ENCODE measurements at places on chromosomes 3 and 15.

DNA sequence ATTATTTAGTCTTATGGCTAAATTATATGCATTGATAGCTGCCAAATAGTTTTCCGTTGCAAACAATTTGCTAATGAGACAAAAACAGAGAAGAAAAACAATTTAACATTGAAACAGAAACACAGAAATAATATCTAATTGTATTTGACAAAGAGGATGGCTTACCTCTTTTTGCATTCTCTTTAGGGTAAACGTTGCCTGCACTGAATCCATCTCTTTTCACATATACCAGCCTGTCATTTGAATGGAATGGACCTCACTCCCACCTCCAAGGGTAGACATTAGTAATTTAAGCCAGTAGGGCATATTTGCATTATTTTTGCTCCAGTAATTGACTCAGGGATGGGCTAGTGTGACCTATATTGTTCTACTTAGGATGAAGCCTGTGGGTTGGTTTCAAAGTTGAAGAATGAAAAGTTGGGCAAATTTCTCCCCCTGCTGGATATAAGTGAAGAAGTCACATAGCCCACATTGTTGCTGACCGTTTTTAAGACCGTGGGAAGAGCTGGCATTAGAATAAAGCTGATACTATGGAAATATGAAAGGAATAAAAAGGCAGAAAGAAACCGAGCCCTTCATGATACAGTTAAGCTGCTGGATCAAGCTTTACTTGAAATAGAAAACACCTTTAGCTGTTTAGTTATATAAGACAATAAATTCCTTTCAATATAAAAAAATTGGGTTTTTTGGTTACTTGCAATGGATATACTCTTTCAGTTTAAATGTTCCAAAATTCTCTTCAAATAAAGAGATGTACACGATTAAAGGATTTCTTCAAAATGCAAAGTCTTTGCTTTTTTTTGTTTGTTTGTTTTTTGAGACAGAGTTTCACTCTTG lies 26.9 kb downstream of the PIERCE2 start:
- DNase-seq = peak; percentile 32

- DNase-seq = no peak
Observed at GRCh38 chr3:63927422-63928280, 15.5 kb upstream of the SCAANT1 start.

- DNase-seq = no peak
Observed at GRCh38 chr3:185172086-185173049, 19.5 kb upstream of the C3orf70 start.

GRCh38 chr3:102301155-102301880 lies 133.5 kb upstream of the ZPLD1 start:
- DNase-seq = no peak

DNA sequence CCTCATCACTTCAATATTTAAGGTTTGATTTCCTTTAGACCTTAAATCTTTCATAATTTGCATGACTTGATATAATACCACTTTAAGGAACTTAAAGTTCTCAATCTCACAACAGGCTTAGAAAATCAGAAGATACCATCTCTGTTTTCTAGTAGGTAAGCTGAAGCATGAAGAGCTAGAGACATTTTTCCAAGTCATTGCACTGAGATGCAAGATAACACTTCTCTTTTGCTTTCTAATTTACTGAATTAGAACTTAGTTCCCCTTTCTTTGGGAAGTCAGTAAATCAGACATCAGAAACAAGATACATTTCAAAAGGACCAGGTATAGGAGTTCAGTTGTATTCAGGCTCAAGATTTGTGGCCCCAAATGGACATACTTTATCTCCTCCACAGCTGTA lies 79.7 kb downstream of the DZIP3 start:
- no peak for DNase-seq

DNA sequence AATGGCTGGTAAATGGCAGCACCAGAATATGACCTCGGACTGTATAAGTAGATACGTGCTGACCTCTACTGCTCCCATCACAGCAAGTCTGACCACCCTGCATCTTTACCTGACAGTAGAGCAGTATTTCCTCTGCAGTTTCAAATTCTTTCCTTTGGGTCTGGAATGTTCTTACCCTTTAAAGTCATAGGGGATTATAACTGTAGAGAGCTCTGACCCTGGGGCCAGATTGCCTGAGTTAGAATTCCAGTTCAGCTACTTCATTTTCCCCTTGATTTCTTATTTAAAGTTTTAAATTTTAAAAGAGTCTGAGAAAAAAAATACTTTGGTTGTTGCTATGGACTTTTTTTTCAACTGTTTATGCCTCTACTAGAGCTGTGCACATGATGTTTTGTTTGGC lies 237.7 kb downstream of the NR1D2 start:
- peak; percentile 29 for DNase-seq

GRCh38 chr3:88219138-88219792 lies 69.5 kb downstream of the C3orf38 start:
- DNase-seq = peak; percentile 61

DNA sequence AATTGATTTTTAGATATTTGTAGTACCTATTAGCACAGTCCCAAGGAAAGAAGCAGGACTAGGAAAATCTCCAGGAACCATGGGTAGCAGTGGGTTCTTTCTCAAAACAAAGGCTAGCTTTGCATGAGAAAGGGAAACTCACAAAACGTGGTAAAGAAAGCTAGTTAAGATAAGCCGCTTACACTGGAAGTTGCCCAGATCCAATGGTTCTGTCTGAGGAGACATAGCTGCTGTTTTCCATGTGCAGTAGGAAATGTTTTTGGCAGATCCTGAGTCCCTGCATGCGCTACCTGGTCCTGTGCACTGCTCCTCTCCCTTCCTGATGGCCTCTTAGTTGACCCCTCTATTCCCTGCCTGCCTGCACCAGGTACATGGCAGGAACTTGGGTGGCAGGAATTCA lies 60.4 kb downstream of the TFG start:
- DNase-seq = peak; percentile 27

GRCh38 chr3:133983576-133984560 lies 45.9 kb downstream of the SLCO2A1 start:
- no peak for DNase-seq

Measured in ELF-1 (cell line).